ENCODE measurements at places on chromosomes 3 and 15.

DNA sequence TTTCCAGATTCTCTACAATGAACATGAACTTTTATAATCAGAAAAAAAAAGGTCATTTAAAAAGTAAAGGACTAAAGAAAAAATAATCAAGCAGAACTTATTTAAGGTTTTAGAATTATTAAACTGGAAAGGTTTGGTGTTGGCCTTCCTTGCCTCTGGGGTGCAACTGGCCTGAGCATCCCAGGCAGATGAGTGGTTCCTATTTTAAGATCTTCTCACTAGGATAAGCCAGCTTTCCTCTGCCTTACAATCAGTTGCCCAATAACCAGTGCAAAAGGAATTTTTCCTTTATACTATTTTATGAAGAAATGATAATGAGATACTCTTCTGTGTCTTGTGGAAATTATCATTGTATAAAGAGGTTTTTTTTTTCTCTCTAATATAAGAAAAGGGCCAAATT lies 56.6 kb downstream of the SEC22A start:
- no peak overlapping the region for H3K4me3 ChIP-seq
- peaks cover 19% of the 10 kb centered on the region for H3K36me3 ChIP-seq
- no peaks in the 10 kb centered on the region for H3K27me3 ChIP-seq
- DNase-seq, result no peak
- H3K4me1 ChIP-seq, result peaks cover 10% of the 10 kb centered on the region

- H3K36me3 ChIP-seq, result no peaks in the 10 kb centered on the region
- peaks cover 49% of the 10 kb centered on the region for H3K4me1 ChIP-seq
- H3K27ac ChIP-seq, result peak overlapping the region; percentile 60
- peaks cover 6% of the 10 kb centered on the region for H3K27me3 ChIP-seq
- DNase-seq, result no peak
- peak overlapping the region; percentile 5 for H3K4me3 ChIP-seq
Observed at GRCh38 chr3:11140713-11141104, 13.6 kb upstream of the HRH1 start.

- no peak overlapping the region for H3K4me3 ChIP-seq
- no peaks in the 10 kb centered on the region for H3K36me3 ChIP-seq
- H3K27me3 ChIP-seq, result peaks cover 53% of the 10 kb centered on the region
Observed at GRCh38 chr15:31974855-31975829, 55.2 kb upstream of the CHRNA7 start.

DNA sequence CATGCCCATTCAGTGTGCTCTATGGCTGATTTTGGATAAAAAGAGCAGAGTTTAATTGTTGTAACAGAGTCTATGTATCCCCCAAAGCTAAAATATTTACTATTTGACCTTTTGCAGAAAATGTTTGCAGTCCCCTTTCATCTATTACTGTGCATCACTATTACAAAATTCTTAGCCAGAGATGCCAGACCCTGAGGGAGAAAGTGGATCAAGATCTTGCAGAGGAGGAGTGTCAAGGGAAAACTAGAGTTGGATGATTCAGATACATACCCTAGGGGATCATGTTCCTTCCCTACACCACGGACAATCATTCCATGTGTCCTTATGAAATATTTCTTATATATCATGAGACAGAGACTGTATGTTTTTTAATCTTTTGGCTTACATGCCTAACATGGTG lies 68.6 kb upstream of the TPRG1 start:
- no peaks in the 10 kb centered on the region for H3K4me1 ChIP-seq
- no peaks in the 10 kb centered on the region for H3K36me3 ChIP-seq
- H3K4me3 ChIP-seq, result no peak overlapping the region
- no peak for DNase-seq

DNA sequence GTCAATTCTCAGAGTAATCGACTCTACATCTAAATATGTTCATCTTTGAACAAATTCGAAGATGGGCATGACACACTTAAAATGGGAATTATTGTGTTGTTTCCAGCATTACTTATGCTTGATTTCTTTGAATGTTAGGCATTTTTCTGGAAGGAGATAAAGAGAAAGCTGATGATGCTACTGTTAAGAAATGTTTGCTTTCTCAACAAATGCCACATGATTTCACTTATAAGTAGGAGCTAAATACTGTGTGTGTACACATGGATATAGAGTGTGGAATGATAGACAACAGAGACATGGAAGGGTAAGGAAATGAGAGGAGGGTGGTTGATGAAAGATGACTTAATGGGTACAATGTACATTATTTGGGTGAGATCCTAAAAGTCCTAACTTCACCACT lies 400.9 kb downstream of the TBL1XR1 start:
- no peak overlapping the region for H3K27ac ChIP-seq
- H3K27me3 ChIP-seq, result no peaks in the 10 kb centered on the region
- no peak for DNase-seq
- H3K4me3 ChIP-seq, result no peak overlapping the region
- H3K36me3 ChIP-seq, result no peaks in the 10 kb centered on the region
- H3K4me1 ChIP-seq, result no peaks in the 10 kb centered on the region

DNA sequence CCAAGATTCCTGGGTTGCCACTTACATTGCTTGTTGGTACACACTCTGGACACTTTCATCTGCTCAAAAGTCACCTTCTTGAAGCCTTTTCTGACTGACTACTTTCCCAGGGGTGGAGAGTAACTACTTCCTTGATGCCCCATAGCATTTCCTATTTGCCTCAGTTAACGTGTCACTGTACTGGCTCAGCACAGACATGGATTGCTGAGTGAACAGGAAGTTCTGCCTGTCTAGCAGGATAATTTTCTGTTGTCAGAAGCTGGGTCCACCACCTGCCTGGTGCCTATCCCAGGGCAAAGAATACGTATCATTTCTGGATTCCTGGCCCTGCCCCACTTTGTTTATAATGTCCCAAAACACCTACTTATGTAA lies 15.3 kb upstream of the ABHD17C start:
- no peaks in the 10 kb centered on the region for H3K36me3 ChIP-seq
- peaks cover 39% of the 10 kb centered on the region for H3K27me3 ChIP-seq
- H3K4me1 ChIP-seq, result peaks cover 2% of the 10 kb centered on the region
- no peak for DNase-seq

GRCh38 chr3:5276934-5277333 lies 89.4 kb downstream of the EDEM1 start:
- no peaks in the 10 kb centered on the region for H3K4me1 ChIP-seq
- no peaks in the 10 kb centered on the region for H3K27me3 ChIP-seq
- no peak overlapping the region for H3K4me3 ChIP-seq
- H3K27ac ChIP-seq, result no peak overlapping the region

DNA sequence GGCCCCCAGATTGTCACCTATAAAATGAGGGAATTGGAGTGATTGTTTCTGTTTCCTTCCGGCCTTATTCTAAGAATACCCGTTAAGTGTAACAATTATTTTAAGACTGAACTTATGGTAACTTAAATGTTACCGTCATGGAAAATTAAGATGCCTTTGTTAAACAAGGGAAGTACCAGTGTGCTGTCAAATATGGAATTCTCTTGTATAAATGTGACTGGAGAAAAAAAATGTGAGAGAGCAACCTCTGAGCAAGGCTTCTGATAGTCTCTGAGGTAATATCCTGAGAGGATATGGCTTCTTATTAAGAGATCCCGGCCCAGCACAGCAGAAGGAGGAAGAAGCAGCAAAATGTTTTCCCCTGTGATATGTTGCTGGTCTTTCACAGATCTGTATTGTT lies 480.7 kb upstream of the ADAMTS9 start:
- H3K36me3 ChIP-seq, result no peaks in the 10 kb centered on the region
- no peaks in the 10 kb centered on the region for H3K4me1 ChIP-seq
- H3K27ac ChIP-seq, result no peak overlapping the region
- no peaks in the 10 kb centered on the region for H3K27me3 ChIP-seq
- no peak overlapping the region for H3K4me3 ChIP-seq

GRCh38 chr15:66017000-66017399 lies 147.7 kb downstream of the RAB11A start:
- H3K27me3 ChIP-seq, result peaks cover 12% of the 10 kb centered on the region
- H3K4me1 ChIP-seq, result no peaks in the 10 kb centered on the region
- no peak overlapping the region for H3K4me3 ChIP-seq
- DNase-seq, result no peak
- H3K36me3 ChIP-seq, result no peaks in the 10 kb centered on the region
- no peak overlapping the region for H3K27ac ChIP-seq

- no peaks in the 10 kb centered on the region for H3K36me3 ChIP-seq
- H3K27me3 ChIP-seq, result no peaks in the 10 kb centered on the region
- no peak overlapping the region for H3K27ac ChIP-seq
- no peak overlapping the region for H3K4me3 ChIP-seq
- DNase-seq, result no peak
Observed at GRCh38 chr3:102614585-102614984, 179.8 kb downstream of the ZPLD1 start.

DNA sequence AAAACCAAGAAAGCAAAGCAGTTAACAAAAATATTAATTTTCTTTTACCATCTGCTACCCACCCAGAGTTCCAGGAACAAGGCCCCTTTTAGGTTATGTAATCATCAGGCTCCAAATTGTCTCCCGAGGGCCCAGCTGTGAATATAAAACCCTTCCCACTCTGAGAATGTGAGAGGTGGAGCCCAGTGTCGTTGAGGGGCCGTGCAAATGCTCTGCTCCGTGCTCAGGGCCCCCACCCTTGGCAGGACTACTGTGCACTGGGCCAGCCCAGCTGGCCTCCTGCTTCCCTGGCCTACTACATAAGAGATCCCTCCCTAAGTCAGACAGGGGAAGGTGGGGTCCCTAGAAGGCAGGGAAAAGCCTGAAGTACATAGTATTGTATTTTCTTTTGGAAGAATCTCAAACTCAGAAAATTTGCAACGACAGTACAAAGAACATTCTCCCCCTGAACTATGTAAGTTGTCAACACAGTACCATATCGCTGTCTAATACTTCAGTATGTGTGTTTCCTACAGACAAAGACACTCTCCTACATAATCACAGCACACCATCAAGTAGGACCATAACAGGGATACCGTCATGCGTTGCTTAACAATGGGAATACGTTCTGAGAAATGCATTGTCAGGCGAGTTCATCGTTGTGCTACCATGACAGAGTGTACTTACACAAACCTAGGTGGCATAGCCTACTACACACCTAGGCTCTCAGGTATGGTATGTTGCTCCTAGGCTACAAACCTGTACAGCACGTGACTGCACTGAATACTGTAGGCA lies 4.4 kb upstream of the CLEC3B start:
- peaks cover under 1% of the 10 kb centered on the region for H3K27me3 ChIP-seq
- no peak overlapping the region for H3K4me3 ChIP-seq
- no peak for DNase-seq
- H3K4me1 ChIP-seq, result no peaks in the 10 kb centered on the region
- H3K36me3 ChIP-seq, result peaks cover 27% of the 10 kb centered on the region

DNA sequence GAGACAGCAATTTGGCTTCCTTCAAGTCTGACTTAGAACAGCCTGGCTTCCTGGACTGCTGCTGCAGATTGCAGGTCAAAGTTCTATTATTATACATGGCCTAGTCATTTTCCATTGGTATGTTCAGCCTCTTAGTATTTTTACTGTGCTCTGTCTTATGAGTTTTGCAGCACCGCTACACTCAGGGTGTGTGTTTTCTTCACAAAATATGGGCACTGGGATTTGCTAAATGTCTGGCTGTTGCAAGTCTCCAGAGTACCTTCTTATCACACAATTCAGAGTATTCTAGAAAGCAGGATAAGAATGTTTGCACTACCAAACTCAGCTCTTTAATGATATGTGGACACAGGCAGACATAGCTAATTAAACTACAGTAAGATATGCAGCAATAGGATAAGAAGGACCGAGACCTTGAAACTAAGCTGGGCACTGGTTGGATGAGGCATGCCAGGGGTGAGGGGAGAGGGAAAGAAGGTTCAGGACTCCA lies 203.0 kb upstream of the PDZRN3 start:
- no peaks in the 10 kb centered on the region for H3K4me1 ChIP-seq
- H3K4me3 ChIP-seq, result no peak overlapping the region
- no peaks in the 10 kb centered on the region for H3K27me3 ChIP-seq
- no peak for DNase-seq
- H3K27ac ChIP-seq, result no peak overlapping the region

DNA sequence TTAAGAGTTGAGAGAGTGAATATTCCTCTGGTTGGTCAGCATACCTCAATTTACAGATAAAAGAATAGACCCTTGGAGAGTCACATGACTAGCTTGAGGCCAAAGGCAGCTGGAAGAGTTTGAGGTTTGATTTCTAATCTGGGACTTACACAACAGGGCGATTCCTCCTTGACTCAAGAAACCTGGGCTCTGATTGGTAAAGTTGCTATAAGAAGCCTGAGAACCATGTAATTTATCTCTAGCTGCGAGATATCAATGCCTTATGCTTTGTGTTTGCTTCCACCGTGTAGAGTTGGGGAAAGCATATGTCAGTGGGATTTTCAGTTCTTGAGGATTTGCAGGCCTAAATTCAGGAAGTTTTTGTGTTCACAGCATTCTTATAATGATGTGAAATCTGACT lies 206.0 kb downstream of the KLHL25 start:
- DNase-seq, result no peak
- peaks cover 14% of the 10 kb centered on the region for H3K36me3 ChIP-seq
- no peaks in the 10 kb centered on the region for H3K27me3 ChIP-seq
- peaks cover 19% of the 10 kb centered on the region for H3K4me1 ChIP-seq
- peak overlapping the region; percentile 59 for H3K27ac ChIP-seq

- DNase-seq, result no peak
- peaks cover 20% of the 10 kb centered on the region for H3K27me3 ChIP-seq
- H3K36me3 ChIP-seq, result peaks cover 12% of the 10 kb centered on the region
- H3K27ac ChIP-seq, result no peak overlapping the region
- H3K4me3 ChIP-seq, result no peak overlapping the region
Observed at GRCh38 chr15:66931768-66932633, 133.4 kb upstream of the SMAD3 start.

- H3K36me3 ChIP-seq, result peaks cover 17% of the 10 kb centered on the region
- peak overlapping the region; percentile 33 for H3K4me3 ChIP-seq
- H3K27ac ChIP-seq, result peak overlapping the region; percentile 95
- H3K27me3 ChIP-seq, result no peaks in the 10 kb centered on the region
Observed at GRCh38 chr15:31405200-31405920, 78.7 kb downstream of the KLF13 start.

GRCh38 chr15:49718234-49718633 lies 97.4 kb downstream of the DTWD1 start:
- H3K4me3 ChIP-seq, result no peak overlapping the region
- peaks cover 9% of the 10 kb centered on the region for H3K27me3 ChIP-seq
- no peak for DNase-seq
- no peaks in the 10 kb centered on the region for H3K36me3 ChIP-seq

DNA sequence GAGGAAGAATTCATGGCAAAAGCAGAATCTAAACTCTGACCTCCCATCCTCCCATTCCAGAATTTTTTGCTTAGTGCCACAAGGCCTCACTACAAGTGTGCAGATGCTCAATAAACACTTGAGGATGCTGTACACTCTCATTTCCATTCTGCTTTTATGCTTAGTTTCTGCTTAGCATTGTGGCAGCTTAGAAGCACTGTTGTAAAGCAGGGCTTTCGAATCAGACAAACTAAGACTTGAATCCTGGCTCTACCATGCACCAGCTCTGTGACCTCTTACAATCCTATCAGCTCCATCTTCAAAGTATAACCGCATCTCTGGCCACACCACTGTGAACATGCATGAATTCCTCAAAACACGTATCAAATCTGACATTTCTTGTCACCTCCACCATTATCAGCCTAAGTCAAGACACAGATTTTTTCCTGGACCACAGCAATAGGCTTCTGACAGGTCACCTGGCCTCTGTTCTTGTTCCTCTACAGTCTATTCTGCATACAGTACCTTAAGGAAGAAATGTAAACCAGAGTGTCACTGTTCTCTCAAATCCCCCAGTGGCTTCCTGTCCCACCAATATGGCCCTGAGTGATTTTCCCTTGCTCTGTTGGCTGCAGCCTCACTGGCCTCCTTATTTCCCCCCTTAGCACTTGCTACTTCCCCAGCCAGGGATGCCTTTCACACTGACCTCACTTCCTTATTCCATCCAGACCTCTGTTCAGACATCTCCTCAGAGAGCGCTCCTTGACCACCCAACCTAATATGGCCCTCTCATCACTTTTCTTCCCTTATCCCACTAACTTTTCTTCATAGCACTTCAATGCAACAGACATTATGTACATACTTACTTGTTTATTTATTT lies 8.1 kb upstream of the PHC3 start:
- H3K27me3 ChIP-seq, result no peaks in the 10 kb centered on the region
- no peak overlapping the region for H3K4me3 ChIP-seq
- peaks cover 11% of the 10 kb centered on the region for H3K4me1 ChIP-seq
- H3K36me3 ChIP-seq, result no peaks in the 10 kb centered on the region
- no peak for DNase-seq

Data from stimulated activated naive B cell treated with anti-CD40 and anti-IgM and Interleukin-4, amounts not matched to agents 10 μg/mL and 1 μg/mL and 100 μg/mL, for 72 hours (primary cell).